Tongue (tissue), 3 donors: ENCODE measurements at places on chromosomes 2 and 18. TPM values are rescaled to one million over a fixed set of nuclear protein-coding genes. Genes with fewer than 3 reads are reported as not detected.

- no peak for DNase-seq
Observed at GRCh38 chr2:39217192-39217550, 26.6 kb downstream of the CDKL4 start.

DNA sequence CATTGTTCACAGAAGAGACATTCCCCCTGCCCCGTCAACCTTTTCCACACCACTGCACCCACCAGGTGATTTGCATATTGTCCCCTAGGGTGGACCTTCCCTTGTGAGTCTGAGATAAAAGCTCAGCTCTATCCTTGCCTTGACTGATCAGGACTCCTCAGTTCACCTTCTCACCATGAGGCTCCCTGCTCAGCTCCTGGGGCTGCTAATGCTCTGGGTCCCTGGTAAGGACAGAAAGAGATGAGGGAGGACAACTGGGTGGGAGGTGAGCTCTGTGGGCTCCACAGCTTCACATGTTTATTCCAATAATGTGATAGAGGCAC is 1160.1 kb downstream of the RPIA start:
- DNase-seq: no peak

DNA sequence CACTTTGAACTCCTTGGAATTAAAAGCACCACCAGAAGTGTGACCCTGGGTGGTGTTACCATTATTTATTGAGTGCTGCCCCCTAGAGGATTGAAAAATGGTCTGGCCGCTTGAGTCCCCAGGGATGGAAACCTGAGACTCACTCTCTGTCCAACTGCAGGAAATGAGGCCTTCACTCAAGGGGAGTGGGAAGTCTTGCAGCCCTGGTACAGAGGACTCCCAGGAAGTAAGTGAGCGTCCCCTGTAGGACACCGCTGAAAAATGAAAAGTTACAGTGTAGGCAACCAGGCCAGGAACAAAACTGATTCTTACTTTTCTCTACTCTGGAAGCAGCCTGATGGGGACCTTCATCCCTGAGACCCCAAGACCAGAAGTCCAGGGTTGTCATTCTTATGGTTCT is 2.2 kb upstream of the NRP2 start:
- DNase-seq: peak; percentile 82

DNA sequence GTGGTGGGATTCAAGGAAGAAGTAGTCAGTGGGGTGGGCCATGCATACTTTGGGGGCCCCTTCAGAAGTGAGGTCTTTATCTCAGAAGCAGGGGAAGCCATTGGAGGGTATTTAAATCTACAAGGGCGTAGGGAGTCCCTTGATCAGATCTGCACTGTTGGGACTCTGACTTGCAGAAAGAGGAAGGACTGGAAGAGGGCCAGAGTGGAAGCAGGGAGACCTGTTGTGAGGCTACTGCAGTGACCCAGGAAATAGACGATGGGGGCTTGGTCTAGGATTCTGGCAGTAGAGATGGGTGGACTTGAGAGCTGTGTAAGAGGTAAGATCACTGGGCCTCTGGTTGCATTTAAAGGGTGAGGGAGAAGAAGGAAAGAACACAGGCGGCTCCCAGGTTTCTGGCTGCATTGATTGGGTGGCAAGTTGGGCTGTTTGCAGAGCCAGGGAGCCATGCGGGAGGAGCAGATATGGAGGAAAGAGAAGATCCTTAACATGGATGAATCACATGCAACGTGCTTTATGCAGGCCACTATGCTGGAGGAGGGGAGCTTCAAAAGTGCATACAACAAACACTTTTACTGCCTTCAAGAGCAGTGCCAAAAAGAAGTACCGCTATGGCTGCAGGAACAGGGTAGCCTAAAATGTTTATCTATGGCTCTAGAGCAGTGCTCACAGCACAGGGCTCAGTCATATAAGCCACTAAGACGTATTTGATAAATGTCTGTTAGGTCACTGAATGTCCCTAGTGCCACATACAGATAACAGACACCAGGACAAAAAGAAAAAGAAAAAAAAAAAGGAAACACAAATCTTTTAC is 2.3 kb downstream of the SFXN5 start:
- DNase-seq: no peak

- DNase-seq: no peak
Observed at GRCh38 chr18:9969247-9969646, 55.4 kb downstream of the VAPA start.

DNA sequence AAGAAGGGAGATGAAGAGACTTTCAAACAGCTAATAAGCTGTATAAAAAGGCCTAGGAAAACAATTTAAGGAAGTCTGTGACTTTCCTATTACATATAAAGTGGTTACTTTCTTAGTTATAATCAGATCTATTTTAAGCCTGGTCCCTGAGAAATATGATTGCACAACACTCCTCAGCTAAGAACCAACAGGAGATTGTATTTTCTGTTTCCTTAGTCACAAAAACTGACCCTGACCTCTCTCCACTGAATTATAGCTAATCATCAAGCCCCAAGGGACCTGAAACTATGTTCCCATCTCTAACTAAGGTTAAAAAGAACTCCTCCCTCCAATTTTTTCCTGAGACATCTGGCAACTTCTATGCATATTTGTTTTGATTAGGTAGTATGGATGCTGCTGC is 106.9 kb downstream of the ROCK1 start:
- peak; percentile 48 for DNase-seq

GRCh38 chr2:237725661-237726060 is 72.9 kb upstream of the RBM44 start:
- no peak for DNase-seq

DNA sequence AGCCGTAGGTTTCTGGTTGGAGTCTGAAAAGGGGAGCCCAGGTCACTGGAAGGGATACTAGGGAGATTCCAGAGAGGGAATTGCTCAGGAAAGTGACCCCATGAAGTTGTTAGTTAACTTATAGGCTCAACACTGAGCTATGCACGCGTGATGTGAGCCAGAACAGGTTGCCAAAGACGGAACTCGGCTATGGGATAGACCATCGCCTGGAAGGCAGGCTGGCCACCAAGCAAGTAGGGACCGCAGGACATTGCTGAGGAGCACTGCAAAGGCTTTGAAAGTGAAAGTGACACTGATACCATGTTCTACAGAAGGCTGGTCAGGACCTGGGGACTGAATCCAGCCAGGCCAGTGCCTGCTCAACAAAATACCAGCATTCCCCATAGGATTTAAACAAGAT is 7.3 kb downstream of the FARP2 start:
- no peak for DNase-seq

DNA sequence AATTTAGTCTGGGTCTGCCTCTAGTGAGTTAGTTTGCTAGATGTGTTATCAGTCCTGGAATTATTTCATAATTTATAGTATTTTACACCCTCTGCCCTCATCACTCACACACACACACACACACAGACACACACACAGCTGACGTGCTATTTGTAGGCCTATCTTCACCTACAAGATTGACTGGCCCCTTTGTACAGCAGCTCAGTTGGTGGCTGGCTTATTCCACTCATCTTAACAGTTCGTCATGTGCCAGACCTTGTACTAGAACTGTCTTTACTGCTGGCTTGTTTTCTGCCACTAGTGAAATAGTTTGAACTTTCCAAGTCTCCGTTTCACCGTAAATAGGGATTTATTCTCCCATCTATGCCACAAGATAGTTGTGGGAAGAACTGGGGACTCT is 21.3 kb downstream of the CENPO start:
- peak; percentile 47 for DNase-seq

The PSMA8 gene
- total RNA-seq: not detected

The CCDC102B gene
- 19.6 TPM for total RNA-seq
